ENCODE measurements at places on chromosomes 3 and 15.

DNA sequence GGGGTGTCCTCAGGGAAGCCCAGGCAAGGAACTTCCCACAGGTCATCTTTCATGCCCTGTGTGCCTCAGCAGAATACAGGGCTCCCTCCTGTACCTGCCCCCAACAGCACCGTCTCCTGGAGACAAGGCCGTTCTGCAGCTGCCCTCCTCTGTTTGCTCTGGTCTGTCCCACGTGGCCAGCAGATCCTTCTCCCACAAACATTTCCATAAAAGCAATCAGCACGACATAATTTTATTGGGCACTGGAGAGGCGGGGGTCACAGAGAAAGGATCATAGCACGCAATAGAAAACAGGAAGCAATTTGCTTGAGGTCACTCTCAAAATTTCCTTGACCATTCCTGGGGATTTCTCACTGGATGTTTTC is 29.4 kb downstream of the STARD5 start:
- peaks cover 82% of the 10 kb centered on the region for H3K4me1 ChIP-seq
- H3K4me3 ChIP-seq, result peak overlapping the region; percentile 97
- peaks cover 24% of the 10 kb centered on the region for H3K36me3 ChIP-seq

DNA sequence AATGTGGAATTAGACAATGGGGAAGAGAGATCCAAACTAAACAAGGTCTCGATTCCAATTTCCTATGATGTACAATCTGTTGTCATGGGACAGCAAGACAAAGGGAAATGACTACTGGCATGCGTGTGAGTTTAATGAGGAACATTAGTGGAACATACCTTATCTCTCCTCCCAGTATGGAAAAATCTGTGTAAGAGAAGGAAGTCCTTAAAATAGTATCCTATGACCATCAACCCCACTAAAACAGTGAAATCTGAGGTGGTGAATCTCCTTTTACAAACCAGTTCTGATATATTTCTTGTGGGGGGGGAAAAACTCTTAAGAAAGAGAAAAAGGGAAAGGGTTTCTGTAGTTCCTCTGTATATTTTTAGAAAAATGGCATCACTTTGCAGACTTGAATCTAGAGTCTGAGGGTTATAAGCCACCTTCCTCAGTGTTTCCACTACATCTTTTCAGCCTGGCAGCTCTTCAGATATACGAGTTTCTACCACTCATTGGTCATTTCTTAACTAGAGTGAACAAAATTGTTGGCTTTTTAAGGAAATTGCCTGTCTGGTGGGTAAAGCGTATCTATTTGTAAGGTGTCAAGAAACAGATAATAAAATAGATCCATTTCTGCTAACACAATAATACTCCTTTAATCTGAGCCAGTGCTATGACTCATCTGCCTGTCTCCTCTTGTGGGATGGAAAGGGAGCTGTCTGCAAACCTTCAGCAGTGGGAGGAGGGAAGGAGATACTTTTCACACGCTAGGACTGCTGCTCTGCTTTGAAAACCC is 3.0 kb upstream of the TNFAIP8L3 start:
- DNase-seq, result no peak

DNA sequence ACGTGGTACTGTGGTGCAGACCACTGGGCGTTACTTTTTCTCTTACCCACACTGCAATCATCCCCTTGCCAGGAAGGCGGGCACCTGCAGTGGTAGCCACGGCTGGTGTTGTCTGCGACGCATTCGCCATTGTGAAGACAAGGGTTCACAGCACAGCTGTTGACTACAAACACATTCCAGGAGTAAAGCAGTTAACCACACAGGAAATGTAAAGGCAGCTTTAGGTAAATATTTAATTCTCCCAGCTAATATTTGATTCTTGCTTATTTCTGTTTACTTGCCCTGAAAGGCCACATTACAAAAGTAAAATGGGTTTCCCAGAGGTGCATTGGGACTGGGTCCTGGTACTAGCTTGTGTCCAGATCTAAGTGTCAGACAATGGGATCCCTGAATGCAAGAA is 45.4 kb downstream of the HEG1 start:
- H3K27ac ChIP-seq, result no peak overlapping the region
- peaks cover 62% of the 10 kb centered on the region for H3K36me3 ChIP-seq
- H3K4me1 ChIP-seq, result peaks cover 19% of the 10 kb centered on the region

DNA sequence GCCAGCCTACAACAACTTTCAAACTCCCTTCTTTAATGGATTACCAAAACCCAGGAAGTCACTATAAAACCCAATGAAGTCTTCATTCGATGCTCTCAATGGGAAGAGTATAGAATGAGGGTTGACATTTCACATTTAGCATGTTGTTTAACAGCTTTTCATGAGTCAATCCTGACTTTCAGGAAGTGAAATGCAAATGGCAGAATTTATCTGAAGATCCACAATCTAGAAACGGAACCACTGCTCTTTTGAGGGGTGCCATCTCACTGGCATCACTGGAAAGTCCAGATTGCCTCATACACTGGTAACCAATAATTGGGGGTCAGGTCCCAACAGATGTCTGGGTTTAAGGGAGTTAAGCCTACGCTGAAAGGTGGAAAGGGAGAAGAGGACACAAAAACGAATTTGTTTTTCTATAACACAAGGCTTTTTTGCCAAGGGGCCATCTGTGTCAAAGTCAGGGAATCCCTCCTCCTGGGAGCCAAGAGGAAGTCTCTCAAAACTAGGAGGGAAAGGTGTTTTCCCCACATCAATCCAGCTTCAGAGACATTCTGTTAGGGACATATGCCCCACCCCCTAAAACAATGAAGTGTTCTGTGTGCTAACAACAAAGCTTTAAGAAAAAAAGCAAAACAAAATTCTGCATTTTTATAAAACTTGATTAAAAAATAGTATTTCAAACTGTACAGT is 12.0 kb upstream of the ATP1B3 start:
- H3K27me3 ChIP-seq, result no peaks in the 10 kb centered on the region
- no peaks in the 10 kb centered on the region for H3K36me3 ChIP-seq
- no peak overlapping the region for H3K4me3 ChIP-seq
- peaks cover 6% of the 10 kb centered on the region for H3K4me1 ChIP-seq
- no peak overlapping the region for H3K27ac ChIP-seq
- no peak for DNase-seq

GRCh38 chr3:67401921-67402320 is 252.5 kb downstream of the SUCLG2 start:
- no peaks in the 10 kb centered on the region for H3K27me3 ChIP-seq
- no peak for DNase-seq
- peaks cover 5% of the 10 kb centered on the region for H3K4me1 ChIP-seq
- H3K36me3 ChIP-seq, result peaks cover 34% of the 10 kb centered on the region

DNA sequence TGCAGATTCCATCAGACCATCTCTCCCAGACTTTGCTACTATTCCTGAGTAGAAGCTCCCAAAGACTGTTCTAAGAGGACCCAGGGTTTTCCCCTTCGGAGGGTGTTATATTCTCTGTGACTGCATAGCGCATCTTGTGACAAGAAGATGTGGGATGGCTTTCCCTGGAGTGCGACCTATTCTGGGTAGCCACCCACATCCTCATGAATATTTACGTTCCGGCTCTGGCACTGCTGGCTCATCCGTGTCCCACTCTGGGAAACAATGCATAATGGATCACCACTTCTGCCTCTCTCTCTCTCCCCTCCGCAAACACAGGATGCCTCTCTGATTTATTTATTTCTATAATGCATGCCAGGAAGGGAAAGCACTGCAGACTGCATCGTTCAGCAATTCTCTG is 166.1 kb downstream of the PYDC2 start:
- no peaks in the 10 kb centered on the region for H3K36me3 ChIP-seq
- no peaks in the 10 kb centered on the region for H3K27me3 ChIP-seq
- H3K27ac ChIP-seq, result no peak overlapping the region
- DNase-seq, result no peak

DNA sequence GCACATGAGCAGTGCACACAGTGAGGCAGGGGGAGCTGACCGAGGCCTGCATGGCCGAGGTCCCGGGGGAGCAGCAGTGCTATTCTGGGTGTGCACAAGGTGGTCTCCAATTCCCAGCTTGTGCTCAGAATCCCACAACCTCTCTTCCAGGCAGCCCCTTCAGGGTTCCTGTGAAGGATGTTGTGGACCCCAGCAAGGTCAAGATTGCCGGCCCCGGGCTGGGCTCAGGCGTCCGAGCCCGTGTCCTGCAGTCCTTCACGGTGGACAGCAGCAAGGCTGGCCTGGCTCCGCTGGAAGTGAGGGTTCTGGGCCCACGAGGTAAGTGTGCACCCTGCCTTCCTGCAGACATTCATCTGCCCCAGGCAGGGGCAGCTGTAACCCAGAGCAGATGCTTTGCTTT is 80.2 kb downstream of the DNASE1L3 start:
- H3K27ac ChIP-seq, result no peak overlapping the region
- H3K4me1 ChIP-seq, result no peaks in the 10 kb centered on the region
- peaks cover 39% of the 10 kb centered on the region for H3K36me3 ChIP-seq
- no peak for DNase-seq
- no peak overlapping the region for H3K4me3 ChIP-seq

DNA sequence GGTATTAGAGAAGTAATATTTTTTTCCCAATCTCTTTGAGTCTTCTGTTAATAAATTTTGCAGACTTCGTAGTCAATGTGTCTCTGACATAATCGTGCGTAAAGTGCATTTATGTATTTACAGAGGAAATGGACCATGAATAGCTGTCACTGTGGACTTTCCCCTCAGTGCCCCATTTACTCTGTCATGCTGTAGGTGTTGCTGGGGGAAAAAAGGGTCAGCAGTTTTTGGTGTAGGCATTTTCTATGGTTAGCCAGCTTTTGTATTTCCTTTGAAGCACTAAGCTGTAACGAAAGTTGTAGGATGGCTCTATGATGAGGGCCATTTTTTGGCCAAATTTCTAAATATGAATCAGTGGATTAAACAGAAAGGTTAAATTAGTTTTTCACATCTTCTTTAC is 598.4 kb downstream of the FGF12 start:
- no peaks in the 10 kb centered on the region for H3K4me1 ChIP-seq
- no peaks in the 10 kb centered on the region for H3K36me3 ChIP-seq
- no peak overlapping the region for H3K27ac ChIP-seq
- no peak for DNase-seq

- H3K27me3 ChIP-seq, result no peaks in the 10 kb centered on the region
- H3K4me1 ChIP-seq, result no peaks in the 10 kb centered on the region
- H3K36me3 ChIP-seq, result peaks cover 5% of the 10 kb centered on the region
- no peak overlapping the region for H3K4me3 ChIP-seq
These were observed 39.4 kb downstream of the TNK2 start for GRCh38 chr3:195868866-195869412.

DNA sequence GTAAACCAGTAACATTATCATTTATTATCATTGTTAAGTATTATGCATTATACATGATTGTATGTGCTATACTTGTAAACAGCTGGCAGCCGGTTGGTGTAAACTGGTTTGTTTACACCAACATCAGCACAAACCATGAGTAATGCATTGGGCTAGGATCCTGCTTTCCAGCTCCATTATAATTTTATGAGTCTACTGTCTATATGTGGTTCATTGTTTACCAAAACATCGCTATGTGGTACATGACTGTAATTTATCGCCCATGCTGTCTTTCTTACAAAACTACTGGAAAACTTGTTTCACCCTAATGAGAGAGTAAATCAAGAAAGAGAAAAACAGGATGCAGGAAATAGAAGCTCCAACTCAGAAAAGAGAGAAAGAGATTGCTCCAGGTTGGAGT is 224.8 kb upstream of the CBLB start:
- no peaks in the 10 kb centered on the region for H3K27me3 ChIP-seq
- no peak for DNase-seq
- peaks cover under 1% of the 10 kb centered on the region for H3K36me3 ChIP-seq
- no peaks in the 10 kb centered on the region for H3K4me1 ChIP-seq

DNA sequence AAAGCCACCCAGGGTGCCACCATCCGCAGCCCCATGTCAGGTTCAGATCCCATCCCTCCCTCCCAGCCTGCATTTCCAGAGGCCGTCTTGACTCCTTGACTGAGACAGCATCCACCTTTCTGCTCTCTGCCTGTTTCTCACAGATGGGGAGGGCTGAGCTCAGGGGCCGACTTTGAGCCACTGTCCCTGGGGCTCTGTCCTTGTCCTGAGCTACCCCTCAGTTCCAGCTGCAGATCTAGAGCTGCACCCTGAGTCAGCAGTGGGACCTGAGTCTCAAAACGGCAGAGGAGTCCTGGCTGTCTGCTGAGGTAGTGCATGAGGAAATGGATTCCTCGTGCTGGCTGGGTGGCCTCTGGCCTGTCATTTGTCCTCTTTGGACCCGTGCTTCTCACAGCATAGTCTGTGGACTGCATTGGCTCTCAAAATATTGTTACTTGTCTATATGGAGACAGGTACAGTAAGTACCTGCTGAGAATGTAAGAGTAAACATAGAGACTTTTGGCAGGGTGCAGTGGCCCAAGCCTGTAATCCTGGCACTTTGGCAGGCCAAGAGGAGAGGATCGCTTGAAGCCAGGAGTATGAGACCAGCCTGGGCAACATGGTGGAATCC is 22.3 kb downstream of the RPLP1 start:
- no peaks in the 10 kb centered on the region for H3K36me3 ChIP-seq
- peaks cover 23% of the 10 kb centered on the region for H3K27me3 ChIP-seq
- DNase-seq, result no peak
- H3K4me1 ChIP-seq, result no peaks in the 10 kb centered on the region
- no peak overlapping the region for H3K4me3 ChIP-seq

DNA sequence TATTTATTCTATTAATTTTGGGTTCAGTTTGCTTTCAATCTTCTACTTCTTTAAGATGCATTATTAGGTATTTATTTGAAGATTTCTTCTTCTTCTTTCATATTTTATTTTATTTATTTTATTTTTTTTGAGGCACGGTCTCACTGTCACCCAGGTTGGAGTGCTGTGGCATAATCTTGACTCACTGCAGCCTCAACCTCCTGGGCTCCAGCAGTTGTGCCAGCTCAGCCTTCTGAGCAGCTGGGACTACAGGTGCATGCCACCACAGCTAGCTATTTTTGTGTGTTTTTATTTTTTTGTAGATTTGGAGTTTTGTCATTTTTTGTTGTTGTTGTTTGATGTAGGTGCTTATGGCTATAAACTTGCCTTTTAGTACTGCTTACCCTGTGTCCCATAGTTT is 543.2 kb upstream of the SGO1 start:
- no peaks in the 10 kb centered on the region for H3K36me3 ChIP-seq
- no peak overlapping the region for H3K4me3 ChIP-seq
- DNase-seq, result no peak
- no peaks in the 10 kb centered on the region for H3K27me3 ChIP-seq

- H3K4me1 ChIP-seq, result peaks cover 28% of the 10 kb centered on the region
- no peak for DNase-seq
- no peak overlapping the region for H3K27ac ChIP-seq
- peaks cover 4% of the 10 kb centered on the region for H3K27me3 ChIP-seq
- H3K4me3 ChIP-seq, result no peak overlapping the region
- H3K36me3 ChIP-seq, result no peaks in the 10 kb centered on the region
These were observed 44.9 kb downstream of the FGF7 start for GRCh38 chr15:49467746-49468480.

- H3K27me3 ChIP-seq, result no peaks in the 10 kb centered on the region
- H3K4me3 ChIP-seq, result no peak overlapping the region
- no peaks in the 10 kb centered on the region for H3K4me1 ChIP-seq
- H3K27ac ChIP-seq, result no peak overlapping the region
These were observed 276.2 kb upstream of the EPHA6 start for GRCh38 chr3:96538186-96538585.

- H3K4me1 ChIP-seq, result peaks cover 26% of the 10 kb centered on the region
- peaks cover 7% of the 10 kb centered on the region for H3K27me3 ChIP-seq
- no peak for DNase-seq
- H3K4me3 ChIP-seq, result no peak overlapping the region
These were observed 59.0 kb upstream of the PLCL2 start for GRCh38 chr3:16825617-16826204.
